ENCODE measurements at places on chromosomes 13 and 19. TPM values are rescaled to one million over a fixed set of nuclear protein-coding genes. Genes with fewer than 3 reads are reported as not detected.

Gene MTUS2
- total RNA-seq: 0.25 TPM

Gene CGB3
- not detected for total RNA-seq

Gene STAP2
- total RNA-seq: 42.7 TPM

Gene PEAK3
- total RNA-seq: not detected
